ENCODE measurements at places on chromosomes 4 and X.

DNA sequence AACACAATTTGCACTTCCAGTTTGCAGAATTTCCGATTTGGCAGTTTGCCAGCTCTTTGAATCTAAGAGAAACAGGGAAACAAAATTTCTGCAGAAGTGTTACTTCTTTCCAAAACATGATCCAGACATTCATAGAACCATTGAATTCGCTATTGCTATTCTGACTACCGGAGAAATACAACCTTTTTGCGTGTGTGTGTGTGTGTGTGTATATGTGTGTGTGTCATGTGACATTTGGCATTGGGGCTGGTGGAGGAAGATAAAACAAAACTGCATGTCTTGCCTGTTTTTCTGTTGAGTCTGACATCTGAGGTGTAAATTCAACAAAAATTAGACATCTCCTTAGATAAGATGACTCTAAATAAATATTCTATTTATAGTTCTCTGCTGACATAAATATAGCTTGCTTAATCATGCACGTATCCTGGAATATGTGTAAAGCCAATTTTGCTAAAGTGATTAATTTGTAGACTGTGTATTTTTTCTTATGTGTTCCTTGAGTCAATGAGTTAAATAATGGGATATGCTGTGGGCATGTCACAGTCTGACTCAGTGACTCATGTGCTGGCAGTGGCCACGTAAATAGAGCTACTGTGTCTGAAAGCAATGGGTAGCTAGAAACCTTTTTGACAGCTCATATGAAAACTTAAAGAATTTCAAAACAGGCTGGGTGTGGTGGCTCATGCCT, 98.9 kb downstream of the HPGD start:
- no peak for DNase-seq

- no peak for DNase-seq
Observed at GRCh38 chrX:153820601-153821000, 9.7 kb downstream of the PDZD4 start.

GRCh38 chrX:39643550-39643949, 454.2 kb downstream of the BCOR start:
- DNase-seq, result no peak

DNA sequence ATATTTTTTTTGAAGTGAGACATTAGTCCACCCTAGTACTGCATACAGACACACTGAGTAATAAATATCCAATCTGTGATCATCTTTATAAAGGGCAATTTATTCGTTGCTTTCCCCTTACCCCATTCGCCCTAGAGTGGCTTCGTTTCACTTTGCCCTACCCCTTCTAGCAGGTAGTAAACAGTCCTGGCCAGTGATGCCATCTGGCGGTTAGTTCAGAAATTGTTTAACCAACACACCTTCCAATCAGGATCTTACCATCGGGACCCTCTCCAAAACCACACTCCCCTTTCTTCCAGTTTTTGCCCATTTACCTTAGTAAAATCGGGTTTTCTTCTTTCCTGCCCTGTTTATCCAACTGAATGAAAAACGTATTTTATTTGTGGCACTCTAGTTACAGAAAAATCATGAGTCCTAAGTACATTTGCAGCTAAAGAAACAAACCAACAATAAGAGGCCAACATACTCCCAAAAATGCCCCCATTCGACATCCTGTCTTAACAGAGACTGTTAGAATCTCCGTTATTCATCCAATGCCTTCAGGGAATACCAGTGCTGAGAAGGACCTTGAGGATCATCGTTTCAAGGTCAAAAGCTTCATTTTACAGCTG, 2.2 kb downstream of the PPA2 start:
- DNase-seq, result peak; percentile 65

GRCh38 chr4:140996766-140997165, 136.5 kb downstream of the RNF150 start:
- DNase-seq, result no peak

- no peak for DNase-seq
Observed at GRCh38 chr4:43380093-43380492, 487.6 kb downstream of the GRXCR1 start.

GRCh38 chrX:47206316-47206715, 12.2 kb upstream of the CDK16 start:
- DNase-seq, result no peak

DNA sequence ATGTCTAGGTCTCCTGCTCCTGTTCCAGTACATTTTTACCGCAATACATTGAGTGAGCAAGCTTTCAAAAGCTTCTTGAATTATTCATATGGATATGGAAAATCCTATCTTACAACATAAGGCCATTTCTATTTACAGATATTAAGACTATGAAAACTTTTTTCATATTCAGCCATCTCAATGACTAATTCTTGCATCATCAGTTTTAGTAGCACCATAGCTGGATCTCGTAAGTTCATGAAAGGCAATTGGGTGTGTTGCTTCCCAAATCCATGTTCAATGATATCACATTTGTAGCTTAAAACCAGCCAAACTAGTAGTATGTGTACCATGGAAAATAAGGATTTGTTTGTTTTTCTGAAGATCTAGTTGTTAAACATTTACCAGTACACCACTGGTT, 118.3 kb upstream of the GABRA2 start:
- no peak for DNase-seq

GRCh38 chr4:186739802-186740434, 16.3 kb upstream of the FAT1 start:
- no peak for DNase-seq

DNA sequence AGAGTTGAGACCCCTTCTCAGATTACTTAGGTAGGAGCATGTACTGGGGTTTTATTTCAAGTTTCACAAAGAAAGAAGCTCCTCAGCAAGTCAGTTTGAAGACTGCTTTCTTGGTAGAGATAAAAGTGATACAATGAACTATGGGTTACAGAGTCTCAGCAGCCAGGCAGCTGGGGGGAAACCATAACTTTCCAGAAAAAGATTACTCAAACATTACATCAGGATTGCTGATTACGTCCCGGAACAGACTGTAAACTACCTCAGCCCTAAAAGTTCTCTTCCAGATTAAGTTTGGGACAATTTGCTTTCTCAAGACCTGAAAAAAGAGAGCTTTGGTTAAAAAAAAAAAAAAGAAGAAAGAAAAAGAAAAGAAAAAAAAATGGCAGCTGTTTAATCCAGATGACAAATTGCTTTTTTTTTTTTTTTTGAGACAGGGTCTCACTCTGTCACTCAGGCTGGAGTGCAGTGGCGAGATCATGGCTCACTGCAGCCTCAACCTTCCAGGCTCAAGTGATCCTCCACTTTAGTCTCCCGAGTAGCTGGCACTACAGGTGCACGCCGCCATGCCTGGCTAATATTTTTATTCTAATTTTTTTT, 16.6 kb downstream of the SAT1 start:
- no peak for DNase-seq

- no peak for DNase-seq
Observed at GRCh38 chrX:66675541-66675940, 36.7 kb upstream of the EDA2R start.

Data from stimulated activated CD4-positive, alpha-beta T cell treated with anti-CD3 and anti-CD28 coated beads, Interleukin-2, amount 100 ng/mL, for 4 hours (primary cell).